Esophagus mucosa (tissue), 1 donor: ENCODE measurements at places on chromosomes 6 and 20.

GRCh38 chr6:11744753-11745152 lies 33.9 kb downstream of the ADTRP start:
- peak; percentile 35 for ATAC-seq

- ATAC-seq, result no peak
Measured at GRCh38 chr20:24481173-24481572, 11.7 kb downstream of the SYNDIG1 start.

DNA sequence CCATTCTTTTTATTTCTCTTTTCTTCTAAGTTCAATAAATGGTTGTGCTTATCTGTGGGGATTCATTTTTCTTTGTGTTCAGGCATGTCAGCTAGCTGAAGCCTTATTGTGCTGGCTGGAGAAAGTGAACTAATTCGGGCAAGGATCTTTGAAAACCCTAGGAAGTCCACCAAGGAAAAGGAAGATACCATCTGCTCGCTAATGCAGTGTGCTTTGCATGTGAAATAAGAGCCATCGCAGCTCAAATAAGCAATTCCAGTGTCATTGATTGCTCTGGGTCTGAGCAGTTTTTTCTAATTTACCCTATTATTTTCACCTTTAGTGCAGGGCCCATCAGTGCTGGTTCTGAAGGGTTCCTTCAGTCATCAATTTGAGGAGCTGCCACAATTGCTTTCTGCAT lies 309.4 kb upstream of the SOX4 start:
- ATAC-seq, result no peak

GRCh38 chr6:33161354-33162331 lies 30.6 kb downstream of the COL11A2 start:
- peak; percentile 80 for ATAC-seq

DNA sequence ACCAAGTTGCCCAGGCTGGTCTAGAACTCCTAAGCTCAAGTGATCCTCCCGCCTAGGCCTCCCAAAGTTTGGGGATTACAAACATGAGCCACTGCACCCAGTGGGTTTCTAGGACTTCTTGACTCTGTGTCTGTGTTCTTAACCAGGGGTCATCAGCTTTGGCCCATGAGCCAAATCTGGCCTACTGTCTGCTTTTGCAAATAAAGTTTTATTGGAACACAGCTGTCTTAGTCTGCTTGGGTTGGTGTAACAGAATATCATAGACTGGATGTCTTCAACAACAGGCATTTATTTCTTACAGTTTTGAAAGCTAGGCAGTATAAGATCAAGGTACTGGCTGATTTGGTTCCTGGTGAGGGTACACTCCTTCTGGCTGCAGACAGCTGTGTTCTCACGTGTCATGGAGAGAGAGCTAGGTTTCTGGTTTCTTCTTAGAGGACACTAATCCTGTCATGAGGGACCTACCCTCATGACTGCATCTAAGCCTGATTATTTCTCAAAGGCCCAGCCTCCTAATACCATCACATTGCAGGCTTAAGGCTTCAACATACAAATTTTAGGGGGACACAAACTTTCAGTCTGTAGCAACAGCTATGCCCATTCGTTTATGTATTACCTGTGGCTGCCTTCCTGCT lies 23.3 kb downstream of the ARFGEF2 start:
- no peak for ATAC-seq

GRCh38 chr6:40482532-40482931 lies 104.6 kb downstream of the LRFN2 start:
- no peak for ATAC-seq
